ENCODE measurements at places on chromosomes 1 and 21.

GRCh38 chr1:236127045-236127444 is 15.3 kb upstream of the GPR137B start:
- DNase-seq = no peak

- DNase-seq = no peak
Observed at GRCh38 chr1:111192074-111192473, 8.4 kb downstream of the DENND2D start.

- DNase-seq = no peak
Observed at GRCh38 chr1:48977273-48977672, 200.6 kb upstream of the BEND5 start.

DNA sequence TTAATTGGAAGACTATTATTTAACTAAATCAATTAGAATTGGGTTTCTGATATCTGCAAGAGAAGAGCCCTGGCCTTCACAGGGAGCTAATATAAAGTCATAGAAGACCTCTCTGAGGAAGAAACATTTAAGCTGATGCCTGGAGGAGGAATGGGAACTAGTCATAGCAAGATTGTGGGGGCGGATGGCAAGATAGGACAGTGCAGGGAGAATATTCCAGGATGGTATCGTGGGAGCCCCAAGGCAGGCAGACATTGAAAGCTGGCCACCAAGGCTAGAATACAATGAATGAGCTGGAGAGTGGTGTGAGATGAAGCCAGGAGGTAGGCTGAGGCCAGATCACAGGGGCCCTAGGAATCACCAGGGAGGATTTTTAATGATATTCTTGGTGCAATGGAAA is 20.8 kb upstream of the MYSM1 start:
- no peak for DNase-seq

GRCh38 chr21:42332557-42333317 is 17.5 kb upstream of the TFF3 start:
- no peak for DNase-seq

GRCh38 chr1:175376194-175376593 is 183.6 kb upstream of the KIAA0040 start:
- DNase-seq = no peak

DNA sequence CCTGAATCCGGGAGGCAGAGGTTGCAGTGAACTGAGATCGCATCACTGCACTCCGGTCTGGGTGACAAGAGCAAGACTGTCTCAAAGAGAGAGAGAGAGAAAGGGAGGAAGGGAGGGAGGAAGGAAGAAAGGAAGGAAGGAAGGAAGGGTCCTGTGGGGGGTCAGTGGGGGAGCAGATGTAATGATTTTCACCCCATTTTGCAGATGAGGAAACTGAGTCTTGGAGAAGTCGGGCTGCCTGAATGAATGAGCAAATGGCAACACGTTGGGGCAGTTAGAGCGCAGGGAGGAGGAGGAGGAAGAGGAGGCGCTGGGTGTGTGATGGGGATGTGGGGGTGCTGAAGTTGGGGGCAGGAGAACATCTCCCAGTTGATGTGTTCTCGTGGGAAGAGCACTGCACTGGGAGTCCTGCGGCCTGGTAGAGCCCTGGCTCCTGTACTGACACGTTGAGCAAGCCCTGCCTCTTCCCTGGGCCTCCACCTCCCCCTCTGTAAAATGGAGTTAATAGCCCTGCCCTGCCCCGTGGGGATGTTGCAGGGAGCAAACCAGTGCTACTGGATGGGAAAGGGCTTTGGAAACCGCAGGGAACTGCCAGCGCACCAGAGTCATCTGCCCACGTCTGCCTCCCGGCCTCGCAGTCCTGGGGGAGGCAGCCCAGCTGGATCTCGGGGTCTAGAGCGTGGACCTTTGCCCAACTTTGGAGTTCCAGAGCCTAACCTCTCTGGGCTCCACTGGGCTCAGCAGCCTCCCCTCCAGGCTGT is 103.2 kb upstream of the CASZ1 start:
- DNase-seq = no peak

DNA sequence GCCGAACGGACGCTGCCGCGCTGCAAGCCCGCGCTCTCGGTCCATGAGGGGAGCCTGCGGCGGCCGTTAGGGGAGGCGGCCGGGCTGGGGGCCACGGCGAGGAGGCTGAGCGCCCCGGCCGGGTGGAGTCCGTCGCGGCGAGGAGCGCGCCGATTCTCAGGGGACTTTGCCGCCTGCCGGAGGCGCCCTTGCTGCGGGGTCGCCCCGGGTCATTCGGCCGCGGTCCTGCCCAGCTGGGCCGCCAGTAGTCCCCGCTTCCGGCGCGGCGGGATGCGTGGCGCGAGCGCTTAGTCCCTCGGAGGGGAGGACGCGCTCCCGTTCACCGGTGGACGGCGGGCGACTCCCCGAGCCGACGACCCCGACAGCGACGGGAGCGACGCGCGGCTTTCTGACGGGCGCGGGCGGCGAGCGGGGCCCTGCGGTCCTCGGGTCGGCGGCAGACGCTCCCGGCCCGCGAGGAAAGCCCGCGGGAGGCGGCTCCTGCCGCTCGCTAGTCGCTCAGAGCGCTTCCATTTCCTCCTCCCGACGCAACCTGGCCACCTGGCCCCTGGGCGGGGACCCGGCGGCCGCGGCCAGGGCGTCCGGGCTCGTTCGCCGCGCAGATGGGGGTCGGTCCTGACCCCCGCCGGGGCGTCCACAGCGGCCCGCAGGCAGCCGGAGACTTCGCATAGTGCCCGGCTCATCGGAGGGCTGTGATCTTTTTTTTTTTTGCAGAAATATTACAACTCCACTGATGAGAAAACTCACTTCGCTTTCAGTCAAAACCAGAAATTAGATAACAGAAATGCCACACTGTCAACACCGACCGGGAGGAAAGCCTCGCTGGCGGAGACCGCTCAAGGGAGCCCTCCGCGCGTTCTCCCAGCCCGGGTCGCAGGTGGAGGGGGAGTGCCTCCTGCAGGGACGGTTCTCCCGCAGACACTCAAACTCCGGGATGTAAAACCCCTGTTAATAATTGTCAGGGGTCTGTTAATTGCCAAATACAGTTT is 641 bp upstream of the ZBTB21 start:
- DNase-seq = no peak

DNA sequence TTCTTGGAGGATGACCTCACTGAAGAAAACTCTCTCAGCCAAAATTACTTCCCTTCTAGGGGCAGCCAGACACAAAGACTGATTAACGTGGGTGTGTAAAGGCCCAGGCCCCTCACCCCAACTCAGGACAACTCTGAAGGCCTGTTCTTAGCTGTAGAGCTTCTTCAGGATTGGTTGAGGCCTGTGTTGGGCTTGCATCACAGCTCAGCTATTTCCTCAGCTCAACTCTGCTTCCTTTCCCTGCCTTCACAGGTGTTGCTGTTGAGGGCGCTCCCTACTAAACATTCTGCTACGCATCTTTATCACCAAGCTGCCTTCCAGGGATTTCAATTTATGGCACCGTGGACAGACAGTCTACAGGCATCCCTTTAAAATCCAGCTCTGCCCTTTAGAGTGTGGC is 36.8 kb downstream of the MAB21L3 start:
- no peak for DNase-seq

- DNase-seq = no peak
Observed at GRCh38 chr1:27598295-27598687, 5.7 kb downstream of the AHDC1 start.

- no peak for DNase-seq
Observed at GRCh38 chr1:3803905-3804626, 7.8 kb upstream of the LRRC47 start.

- DNase-seq = no peak
Observed at GRCh38 chr1:199832451-199832850, 195.1 kb upstream of the NR5A2 start.

GRCh38 chr1:1760345-1760650 is 18.0 kb downstream of the NADK start:
- DNase-seq = no peak
